ENCODE measurements at places on chromosomes 11 and 22.

DNA sequence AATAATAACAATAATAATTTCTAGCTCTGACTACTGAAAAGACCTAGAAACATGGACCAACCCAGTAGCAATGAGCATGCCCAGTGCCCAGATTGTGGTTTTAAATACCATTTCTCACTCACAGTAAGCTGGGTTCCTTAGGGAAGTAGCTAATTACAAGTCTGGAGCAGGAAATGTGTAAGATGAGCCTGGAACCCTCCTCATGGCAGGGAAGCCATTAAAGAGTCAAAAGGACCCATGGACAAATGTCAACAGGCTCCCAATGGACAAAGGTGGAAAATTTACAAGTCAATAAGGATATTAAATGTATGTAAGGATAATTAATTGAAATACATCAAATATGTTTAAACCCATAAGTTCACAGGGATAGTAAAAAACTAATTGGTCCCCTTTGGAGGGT, 10.6 kb upstream of the CSNK2A3 start:
- DNase-seq: no peak

DNA sequence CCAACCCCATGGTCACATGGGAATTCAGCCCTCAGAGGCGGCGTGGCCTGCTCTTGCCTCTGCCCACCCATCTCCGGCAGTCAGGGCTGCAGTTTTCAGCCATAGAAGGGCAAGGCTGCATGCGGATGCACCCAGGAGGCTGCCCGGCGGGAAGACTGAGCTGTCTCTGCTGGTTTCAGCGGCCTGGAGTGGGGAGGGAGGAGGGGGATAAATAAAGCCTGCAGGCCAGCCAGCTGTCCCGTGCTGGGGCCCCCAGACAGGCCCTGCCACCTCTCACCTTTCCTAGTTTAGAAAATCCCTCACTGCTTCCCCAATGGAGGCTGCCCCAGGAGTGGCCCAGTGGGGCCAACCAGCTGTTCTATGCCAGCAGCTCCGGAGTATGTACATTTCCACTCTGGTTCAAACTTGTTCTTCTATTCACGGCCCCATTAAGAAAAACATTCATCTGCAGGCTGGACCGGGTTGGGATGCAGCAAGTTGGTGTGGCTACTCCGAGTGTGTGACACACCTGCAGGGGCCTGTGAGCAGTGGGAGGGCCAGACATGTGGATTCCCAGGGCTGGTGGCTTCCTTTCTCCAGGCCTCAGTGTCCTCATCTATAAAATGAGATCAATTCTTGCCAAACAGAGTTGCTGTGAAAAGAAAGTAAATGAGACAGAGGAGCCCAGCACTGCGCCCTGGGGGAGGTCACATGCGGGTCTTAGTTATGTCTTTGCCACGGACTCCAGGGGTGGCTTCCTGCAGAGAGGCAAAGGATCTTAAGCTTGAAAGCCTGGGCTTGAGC, 5.0 kb downstream of the MICALL1 start:
- peak; percentile 55 for DNase-seq

GRCh38 chr11:129620237-129621104, 195.2 kb upstream of the TMEM45B start:
- DNase-seq: no peak

DNA sequence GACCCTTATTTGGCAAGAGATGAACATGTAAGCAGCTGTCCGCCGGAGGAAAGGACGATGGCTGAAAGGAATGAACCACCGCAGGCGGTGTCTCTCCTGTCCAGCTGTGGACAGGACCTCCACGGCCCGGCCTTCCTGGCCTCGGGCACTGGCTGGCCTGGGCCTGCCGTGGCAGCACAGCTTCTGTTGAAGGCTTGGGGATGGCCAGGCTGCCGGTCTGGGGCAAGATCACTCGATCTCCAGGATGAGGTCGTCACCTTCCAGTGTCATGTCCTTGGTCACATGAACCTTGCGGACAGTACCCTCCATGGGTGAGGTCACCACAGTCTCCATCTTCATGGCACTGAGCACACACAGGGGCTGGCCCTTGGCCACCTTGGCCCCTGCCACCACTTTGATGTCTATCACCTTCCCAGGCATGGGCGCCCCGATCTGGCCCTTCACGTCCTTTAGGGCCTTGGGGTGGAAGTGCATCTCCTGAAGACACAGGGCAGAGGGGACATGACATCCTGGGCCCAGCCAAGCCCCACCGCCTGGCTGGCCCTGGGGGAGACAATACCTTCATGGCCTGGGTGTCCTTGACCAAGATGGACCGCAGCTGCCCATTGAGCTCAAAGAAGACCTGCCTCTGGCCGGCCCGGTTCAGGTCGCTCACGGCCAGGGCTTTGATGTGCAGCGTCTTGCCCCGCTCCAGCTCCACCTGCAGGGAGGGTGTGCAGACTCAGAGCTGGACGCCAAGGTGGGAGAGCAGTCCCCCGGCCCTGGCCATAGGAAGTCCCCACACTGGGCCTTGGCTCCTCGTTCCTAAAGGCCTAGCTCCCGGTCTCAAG, 5.6 kb downstream of the RCE1 start:
- DNase-seq: peak; percentile 18

DNA sequence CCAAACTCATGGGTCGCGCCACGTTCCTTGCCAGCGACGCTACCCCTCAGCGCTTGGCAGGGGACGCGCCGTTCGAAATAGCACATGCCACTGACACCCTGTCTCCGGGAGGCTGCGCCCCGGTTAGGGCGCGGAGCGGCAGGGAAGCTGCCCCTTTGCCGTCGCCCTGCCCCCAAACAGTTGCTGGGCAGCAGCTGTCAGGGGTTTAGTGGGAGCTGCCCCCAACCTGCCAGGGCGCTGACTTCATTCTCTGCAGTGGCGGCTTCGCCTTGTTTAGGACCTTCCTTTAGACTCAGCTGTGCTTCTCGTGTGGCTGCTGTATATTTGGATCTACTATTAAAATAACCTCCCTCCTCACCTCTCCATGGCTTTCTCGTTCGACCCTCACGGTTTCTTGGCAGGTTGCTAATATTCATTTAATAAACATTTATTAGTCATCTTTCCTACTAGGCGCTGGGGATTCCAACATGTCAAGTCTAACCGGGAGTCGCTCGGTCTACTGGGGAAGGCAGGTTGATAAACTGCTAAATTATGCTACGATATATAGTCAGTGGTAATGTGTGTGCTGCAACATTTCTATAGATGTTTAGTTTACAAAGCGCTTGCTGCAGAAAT, 782 bp downstream of the TMEM109 start:
- peak; percentile 76 for DNase-seq

GRCh38 chr22:49777569-49778249, 50.0 kb downstream of the BRD1 start:
- DNase-seq: no peak

GRCh38 chr11:27786331-27786730, 86.1 kb upstream of the BDNF start:
- DNase-seq: no peak

GRCh38 chr11:118625036-118625690, 17.7 kb downstream of the PHLDB1 start:
- DNase-seq: no peak

DNA sequence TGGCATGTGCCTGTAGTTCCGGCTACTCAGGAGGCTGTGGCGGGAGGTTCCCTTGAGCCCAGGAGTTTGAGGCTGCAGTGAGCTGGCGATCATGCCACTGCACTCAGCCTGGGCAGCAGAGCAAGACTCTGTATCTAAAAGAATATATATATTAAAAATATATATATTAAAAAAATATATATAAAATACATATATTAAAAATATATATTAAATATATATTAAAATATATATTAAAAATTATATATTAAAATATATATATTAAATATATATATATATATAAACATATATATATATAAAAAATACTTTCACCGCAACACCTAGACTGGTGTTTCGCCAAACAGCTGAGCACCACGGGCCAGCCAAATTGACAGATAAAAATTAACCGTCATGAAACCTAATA, 8.8 kb downstream of the TTC38 start:
- no peak for DNase-seq

DNA sequence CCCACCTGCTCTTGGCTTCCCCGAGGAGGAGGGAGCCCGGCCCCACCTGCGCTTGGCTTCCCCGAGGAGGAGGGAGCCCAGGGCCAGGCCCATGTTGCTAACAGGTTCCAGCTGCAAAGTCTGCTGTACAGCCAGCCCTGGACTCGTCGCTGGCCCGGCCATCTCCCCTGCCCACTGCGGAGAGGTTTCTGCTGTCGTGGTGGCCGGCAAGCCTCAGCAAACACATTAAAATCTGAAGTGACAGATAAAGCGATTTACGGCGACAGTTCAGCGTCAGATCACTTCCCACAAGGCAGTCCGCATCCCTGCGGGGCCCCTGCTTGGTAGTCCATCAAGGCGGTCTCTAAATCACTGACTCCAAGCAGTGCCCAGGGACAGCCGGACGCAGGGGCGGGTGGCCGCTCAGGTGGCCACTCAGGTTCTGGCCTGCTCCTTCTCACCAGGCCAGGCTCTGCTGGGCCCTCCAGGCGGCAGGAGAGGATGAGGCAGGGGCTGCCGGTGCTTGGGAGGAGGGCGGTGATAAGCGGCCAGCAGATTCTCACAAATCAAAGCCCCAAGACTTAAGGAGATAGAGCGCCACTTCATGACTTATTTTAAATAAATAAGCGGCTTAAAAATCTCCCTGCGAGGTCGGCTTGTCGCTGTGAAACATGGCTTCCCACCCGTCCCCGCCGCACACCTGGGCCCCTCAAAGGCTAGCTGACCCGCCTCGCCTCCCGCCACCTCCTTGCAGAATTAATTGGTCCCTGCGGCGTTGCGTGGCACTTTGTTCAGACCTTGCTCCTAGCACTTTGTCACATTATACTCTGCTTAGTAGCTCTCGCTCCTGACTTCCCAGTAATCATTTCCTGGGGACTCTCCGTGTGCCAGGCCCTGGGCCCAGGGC, 21.1 kb downstream of the MACROD1 start:
- DNase-seq: no peak

- no peak for DNase-seq
These were observed 54.6 kb downstream of the RPUSD4 start for GRCh38 chr11:126156814-126157213.

DNA sequence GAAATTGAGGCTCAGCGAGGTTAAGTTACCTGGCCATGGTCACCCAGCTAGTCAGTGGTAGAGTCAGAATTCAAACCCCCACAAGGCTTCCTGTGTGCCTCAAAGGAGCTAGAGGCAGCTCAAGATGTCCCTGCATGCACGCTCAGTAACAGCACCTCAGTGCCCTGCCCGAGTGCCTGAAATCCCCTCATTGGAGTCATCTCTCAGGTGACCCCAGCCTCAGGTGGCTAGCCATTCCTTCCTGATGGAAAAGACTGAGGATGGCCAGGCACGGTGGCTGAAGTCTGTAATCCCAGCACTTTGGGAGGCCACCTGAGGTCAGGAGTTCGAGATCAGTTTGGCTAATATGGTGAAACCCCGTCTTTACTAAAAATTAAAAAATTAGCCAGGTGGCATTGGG, 36.9 kb downstream of the LIF start:
- DNase-seq: no peak

DNA sequence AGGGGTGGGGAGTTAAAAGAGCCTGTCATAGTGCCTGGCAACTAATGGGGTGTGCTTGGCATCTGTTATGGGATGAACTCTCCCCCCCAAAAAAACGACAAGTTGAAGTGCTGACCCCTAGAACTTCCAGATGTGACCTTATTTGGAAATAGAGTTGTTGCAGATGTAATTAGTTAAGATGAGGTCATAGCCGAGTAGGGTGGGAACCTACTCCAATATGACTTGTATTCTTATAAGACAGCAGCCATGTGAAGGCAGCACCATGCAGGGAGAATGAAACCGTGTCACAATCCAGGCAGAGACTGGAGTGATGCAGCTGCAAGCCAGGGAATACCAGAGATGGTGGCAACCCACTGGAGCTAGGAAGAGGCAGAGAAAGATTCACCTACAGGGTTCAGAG, 394.5 kb downstream of the TENM4 start:
- DNase-seq: no peak

- DNase-seq: peak; percentile 76
These were observed 45.9 kb downstream of the ZNF143 start for GRCh38 chr11:9506489-9507276.

DNA sequence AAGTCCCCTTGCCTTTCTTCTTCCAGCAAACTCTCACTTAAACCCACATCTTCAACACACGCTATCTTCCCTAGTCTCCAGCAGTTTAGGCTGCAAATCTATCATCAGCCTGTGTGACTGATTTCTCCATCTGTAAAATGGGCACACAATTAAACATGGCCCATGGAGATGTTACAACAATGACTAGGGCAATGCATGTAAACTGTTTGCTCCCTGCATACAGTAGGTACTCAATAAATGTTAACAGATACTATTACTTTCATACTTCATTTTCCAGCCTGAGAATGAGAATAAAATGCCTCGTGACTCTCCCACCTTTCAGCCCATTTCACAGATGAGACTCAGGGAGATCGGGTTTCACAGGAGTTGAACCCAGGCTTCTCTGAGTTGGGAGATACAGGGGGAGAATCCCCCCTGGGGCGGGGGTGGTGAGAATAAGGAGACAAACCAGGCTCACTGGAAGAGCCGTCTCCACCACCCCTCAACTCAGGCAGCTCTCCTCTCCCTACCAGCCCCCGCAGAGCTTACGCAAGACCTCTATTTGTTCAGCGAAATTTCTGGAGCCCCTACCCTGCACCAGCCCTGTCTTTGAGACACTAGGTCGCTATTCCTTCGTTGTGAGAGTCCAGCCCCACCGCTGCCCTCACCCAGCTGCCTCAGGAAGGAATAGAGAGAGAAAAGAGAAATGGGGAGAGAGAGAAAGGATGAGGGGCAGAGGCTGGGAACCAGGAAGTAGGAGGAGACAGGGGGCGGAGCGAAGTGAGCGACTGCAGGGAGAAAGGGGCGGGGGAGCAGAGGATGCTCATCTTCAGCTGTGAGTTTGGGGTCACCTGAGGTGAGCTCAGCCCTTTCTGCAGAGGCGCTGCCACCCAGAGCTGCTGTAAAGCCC, 42.1 kb upstream of the KLHL35 start:
- DNase-seq: peak; percentile 72

- no peak for DNase-seq
These were observed 561 bp downstream of the TRMT112 start for GRCh38 chr11:64316672-64317324.

GRCh38 chr11:125214601-125215565, 50.3 kb downstream of the PKNOX2 start:
- DNase-seq: peak; percentile 85

DNA sequence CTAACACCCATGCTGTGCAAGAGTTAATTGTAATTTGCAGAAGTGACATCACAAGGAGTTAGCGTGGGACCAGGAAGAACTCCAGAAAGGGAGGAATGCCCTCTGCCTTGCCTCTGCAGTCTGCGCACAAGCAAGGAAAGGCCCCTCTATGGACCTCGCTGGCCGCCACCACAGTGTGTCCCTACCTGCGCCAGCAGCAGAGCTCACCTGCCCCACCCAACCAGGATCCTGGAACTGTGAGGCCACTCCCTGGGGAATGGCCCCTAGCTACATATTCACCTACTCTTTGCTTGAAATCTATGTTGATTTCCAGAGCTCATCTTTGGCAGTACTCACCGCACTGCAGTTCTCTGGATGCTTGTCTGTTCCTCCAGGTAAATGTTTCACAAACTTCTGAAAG, 72.0 kb upstream of the MTNR1B start:
- DNase-seq: no peak

GRCh38 chr11:14318581-14318981, 40.4 kb downstream of the RRAS2 start:
- DNase-seq: no peak

- DNase-seq: no peak
These were observed 1273.9 kb downstream of the BRD1 start for GRCh38 chr22:48553694-48554308.

- DNase-seq: no peak
These were observed 460.9 kb upstream of the LRRC4C start for GRCh38 chr11:41920374-41920773.
